CD4-positive, alpha-beta T cell treated with Interleukin-6 at 100 ng/mL for 8 hours (primary cell): ENCODE measurements at places on chromosomes 12 and 14.

DNA sequence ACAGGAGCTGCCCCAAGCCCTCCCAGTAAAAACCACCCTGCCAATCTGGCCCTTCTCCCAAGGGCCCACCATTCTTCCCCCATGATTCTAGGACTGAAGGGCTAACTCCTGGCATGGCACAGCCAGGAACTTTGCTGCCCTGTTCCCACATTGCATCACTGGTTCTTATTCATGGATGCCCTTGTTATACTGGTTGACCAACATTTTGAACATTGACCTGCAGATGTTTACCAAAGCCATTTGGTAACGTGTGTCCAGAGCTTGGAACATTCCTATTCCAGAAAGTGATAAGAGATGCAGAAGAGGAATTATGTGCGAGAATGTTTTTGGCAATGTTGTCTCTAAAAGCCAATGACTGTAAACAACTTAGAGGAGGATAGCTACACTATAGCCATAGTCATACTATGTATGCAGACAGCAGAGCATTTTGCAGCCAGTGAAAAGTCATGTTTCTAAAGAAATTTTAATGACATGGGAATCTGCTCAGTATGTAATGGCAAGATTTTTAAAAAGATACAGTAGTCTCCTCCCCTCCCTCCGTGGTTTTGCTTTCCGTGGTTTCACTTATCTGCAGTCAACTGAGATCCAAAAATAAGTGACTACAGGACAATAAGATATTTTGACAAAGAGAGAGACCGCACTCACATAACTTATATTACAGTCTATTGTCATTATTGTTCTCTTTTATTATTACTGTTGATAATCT is 108.8 kb downstream of the DAAM1 start:
- no peak for DNase-seq

- no peak for DNase-seq
These were observed 43.7 kb upstream of the KITLG start for GRCh38 chr12:88623777-88624548.

GRCh38 chr12:2212537-2212936 is 159.8 kb downstream of the CACNA1C start:
- DNase-seq, result no peak

GRCh38 chr12:124037331-124037730 is 64.3 kb downstream of the ZNF664 start:
- no peak for DNase-seq

- DNase-seq, result no peak
These were observed 169.2 kb downstream of the PIK3C2G start for GRCh38 chr12:18430425-18431048.

- DNase-seq, result no peak
These were observed 43.9 kb downstream of the MVK start for GRCh38 chr12:109617491-109617890.

GRCh38 chr14:100641274-100641860 is 54.1 kb upstream of the BEGAIN start:
- no peak for DNase-seq

DNA sequence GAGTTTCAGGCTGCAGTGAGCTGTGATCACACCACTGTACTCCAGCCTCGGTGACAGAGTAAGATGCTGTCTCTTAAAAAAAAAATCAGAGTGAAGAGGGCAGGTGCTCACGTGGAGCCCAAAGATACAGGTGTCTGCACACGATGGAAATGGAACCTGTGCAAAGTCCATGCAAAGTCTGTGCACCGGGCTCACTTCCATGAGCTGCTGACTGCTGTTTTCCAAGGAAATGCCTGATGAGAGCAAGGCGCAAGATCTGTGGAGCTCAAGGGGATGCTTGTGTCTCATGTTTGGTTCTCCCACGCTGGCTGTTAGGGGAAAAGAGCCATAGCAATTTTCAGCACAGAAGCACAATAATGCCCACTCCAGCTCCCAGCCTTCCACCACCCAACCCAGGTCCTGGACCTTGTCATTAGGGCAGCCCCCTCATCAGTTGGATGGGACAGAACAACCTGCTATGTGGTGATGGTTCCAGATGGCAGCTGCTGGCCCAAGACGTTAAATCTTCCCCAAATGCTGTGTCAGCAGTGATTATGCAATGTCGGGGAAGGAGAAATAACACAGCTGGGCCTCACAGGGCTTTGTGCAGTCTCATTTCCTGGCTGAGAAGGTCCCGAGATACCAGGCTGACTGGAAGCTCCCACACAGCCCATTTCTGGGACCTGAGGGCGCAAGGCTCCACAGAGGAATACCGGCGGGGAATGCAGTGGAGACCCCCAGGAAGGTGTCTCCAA is 27.9 kb upstream of the DICER1 start:
- DNase-seq, result no peak

DNA sequence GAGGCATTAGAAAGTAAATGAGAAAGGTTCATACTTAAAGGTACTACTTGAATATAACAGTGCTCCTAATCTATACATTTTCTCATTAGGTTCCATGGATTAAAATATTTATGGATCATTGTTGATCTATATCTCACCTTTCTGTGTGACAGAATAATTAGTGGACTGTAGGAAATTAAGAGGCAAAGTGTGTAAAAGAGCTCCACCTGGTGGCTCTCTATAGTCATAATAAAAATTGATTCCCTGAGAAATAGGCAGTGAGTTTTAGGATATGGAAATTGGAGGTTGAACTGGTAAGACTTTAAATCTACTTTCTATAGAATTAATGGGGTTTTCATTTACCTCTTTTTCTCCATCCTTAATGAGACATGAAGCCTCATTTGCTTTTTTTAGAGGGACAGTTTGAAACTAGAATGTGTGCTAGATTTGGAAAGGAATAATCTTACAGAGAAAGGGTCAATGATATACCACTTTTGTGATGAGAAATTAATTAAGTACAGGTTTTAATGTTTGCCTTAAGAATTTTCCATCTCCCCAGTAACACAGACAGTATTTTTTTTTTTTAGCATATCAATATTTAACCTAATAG is 11.8 kb upstream of the DERA start:
- DNase-seq, result peak; percentile 28

DNA sequence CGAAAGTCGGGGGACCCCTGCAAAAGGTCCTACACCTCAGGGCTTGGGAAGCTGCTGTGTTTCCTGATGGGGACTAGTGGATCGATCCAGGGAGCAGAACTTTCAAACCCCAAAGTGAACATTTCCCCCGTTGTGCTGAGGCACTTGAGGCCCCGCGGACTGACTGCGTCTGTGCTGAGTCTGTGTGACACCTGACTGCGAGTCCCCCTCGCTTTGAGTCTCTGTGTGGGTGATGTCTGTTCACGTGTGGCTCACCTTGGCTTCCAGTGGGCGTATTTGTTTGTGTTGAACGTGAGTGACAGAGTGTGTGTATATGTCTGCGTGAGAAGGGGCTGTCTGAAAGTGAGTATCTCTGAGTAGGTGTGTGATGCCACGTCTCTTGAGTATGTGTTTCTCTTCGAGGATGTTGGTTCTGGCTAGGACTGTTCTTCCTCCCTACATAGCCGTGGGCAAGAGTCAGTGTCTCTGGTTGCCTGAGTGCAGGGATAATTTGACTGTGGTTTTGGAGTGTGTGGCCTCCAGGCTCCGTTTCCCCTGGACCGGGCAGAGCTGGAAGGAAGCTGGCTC is 1.3 kb downstream of the TEAD4 start:
- no peak for DNase-seq

- DNase-seq, result peak; percentile 67
These were observed 2.1 kb upstream of the GPR132 start for GRCh38 chr14:105067140-105067968.

GRCh38 chr14:106631879-106632278 is 1105.5 kb downstream of the TMEM121 start:
- DNase-seq, result no peak

DNA sequence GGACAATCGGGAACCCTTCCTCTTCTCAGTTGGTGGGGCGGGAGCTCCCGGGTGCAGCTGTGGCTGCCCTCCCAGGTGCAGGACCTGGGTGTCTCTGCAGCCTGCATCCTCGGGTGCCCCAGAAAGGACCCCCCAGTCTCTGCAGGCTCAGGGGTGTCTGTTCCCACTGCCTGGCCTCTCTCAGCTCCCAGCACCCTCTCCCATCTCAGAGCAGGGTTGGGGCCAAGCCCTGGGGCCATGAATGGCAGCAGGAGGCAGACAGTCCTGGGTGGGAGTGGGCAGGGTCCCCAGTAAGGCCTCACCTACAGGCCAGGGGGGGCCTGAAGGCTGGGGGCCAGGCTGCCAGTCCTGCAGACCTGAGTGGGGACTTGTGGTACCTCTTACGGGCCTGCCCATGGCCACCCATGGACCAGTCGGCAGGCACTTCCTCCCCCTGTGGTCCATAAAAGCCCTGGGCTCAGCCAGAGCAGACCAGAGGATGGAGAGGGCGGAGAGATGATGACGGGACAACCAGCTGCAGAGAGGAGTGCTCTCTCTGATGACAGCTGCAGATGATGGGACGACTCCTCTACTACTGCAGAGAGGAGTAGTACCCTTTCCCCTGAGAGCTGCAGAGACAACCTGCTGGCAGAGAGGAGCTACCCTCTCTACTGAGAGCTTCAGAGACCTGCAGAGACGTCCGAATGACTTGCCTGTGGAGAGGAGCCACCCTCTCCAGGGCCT is 26.6 kb downstream of the TCHP start:
- DNase-seq, result no peak

GRCh38 chr14:85317491-85318021 is 212.4 kb upstream of the FLRT2 start:
- no peak for DNase-seq
